ENCODE measurements at places on chromosomes 5 and 9.

DNA sequence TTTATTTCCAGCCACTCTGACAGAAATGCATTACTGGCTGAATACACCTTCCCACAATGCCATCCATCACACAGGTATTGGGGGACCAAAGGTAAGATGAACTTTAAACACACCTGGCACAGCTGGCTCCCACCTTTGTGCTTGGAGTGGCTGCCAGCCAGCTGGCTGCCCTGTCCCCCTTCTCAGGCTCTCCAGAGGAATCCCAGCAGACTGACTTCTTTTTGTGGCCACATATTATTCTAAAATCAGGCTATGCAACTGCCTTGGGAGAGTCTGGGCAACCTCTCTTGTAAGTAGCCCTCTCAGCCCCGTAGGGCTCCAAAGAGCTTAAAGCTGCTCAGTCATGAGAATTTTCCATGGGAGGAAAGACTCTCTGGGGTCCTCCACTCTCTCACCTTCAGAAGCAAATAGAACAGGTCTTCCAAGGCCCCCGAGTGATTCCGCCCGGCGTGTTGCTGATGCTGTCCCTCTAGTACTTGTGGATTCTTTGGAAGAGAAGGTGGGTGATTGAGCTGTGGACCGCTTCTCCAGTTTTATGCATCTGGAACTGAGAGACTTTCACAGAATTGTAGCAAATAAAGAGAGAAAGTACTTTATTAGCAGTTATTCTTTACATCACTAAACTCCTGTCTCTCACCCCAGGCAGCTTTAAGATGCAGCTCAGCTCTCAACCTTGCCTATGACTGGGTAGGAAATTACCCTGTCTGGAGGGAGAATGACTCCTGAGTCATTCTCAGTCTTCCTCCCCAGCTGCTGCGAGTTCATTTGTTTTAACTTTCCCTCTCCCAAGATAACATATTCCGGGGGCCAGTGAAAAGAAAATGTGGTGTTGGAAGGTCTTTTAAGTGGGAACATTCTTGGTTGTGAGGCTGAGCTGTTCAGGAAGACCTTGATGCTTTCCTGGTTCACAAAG lies 159.4 kb upstream of the PITX1 start:
- peak; percentile 61 for DNase-seq

GRCh38 chr9:37508135-37508833 lies 22.5 kb downstream of the POLR1E start:
- DNase-seq: no peak

- DNase-seq: peak; percentile 23
These were observed 164.7 kb downstream of the CHSY3 start for GRCh38 chr5:130068988-130069387.

- DNase-seq: peak; percentile 99
These were observed 4.6 kb downstream of the EPB41L4B start for GRCh38 chr9:109316207-109316640.
